Brain (organoid and tissue), 16 donors: ENCODE measurements at places on chromosomes 11 and 22. TPM values are rescaled to one million over a fixed set of nuclear protein-coding genes. Genes with fewer than 3 reads are reported as not detected.

DNA sequence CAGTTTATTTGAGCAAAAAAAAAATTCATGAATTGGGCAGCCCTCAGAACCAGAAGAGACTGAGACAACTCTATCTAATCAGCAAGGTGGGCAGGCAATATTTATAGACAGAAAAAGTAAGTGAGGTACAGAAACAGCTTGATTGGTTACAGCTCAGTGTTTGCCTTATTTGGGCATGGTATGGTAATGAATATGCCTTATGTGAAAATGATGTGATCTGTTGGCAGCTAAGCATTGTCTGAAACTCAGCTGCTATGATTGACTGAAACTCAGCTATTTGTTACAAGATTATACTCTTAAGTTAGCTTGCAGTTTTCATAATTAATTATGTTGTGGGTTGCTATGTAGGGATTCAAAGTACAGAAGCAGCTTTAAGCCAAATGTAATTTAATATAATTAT, 127.6 kb downstream of the CNTN5 start:
- no peak for DNase-seq

DNA sequence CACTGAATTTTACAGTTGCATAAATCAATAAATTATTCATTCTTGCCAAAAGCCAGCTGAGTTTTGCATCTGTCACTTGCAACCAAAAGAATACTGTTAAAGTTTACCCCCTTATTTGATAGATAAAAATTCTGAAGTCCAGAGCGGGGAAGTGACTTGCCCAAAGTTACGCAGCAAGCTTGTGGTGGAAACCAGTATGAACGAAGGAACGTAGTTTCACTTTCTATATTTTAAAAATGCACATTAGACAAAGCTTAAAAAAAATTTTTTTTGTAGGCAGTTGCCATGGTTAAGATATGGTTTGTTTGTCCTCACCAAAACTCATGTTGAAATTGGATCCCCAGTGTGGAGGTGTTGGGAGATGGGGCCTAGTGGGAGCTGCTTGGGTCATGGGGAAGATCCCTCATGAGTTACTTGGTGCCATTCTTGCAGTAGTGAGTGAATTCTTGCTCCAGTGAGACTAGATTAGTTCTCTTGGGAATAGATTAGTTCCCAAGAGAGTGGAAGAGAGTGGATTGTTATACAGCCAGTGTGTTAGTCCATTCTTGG, 46.3 kb upstream of the SEZ6L start:
- DNase-seq = no peak

SWAP70 gene
- 7.6 TPM for polyA plus RNA-seq

- DNase-seq = no peak
Observed at GRCh38 chr11:130609121-130610035, 160.9 kb downstream of the ADAMTS15 start.

- DNase-seq = no peak
Observed at GRCh38 chr22:26534874-26535602, 22.8 kb upstream of the TFIP11 start.

DNA sequence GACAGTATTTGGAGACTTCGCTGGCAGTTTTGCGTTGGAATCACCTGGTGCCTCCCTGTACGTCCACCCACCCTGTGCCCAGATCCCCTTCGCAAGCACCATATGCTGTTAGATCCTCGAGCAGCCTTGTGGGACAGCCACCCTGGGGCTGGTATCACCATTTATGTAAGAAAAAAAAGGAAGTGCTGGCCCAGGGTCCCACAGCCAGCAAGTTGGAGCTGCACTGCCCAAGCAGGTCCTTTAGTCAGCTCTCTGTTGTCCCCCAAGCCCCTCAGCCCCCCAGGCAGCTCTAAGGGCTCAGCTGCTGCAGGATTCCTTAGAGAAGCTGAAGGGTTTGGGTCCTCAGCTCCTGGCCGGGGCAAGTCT, 80.3 kb downstream of the FBLN1 start:
- no peak for DNase-seq

OR52E8 gene
- polyA plus RNA-seq = not detected

GRCh38 chr11:4459500-4459899, 10.4 kb downstream of the OR52K2 start:
- DNase-seq = no peak

DNA sequence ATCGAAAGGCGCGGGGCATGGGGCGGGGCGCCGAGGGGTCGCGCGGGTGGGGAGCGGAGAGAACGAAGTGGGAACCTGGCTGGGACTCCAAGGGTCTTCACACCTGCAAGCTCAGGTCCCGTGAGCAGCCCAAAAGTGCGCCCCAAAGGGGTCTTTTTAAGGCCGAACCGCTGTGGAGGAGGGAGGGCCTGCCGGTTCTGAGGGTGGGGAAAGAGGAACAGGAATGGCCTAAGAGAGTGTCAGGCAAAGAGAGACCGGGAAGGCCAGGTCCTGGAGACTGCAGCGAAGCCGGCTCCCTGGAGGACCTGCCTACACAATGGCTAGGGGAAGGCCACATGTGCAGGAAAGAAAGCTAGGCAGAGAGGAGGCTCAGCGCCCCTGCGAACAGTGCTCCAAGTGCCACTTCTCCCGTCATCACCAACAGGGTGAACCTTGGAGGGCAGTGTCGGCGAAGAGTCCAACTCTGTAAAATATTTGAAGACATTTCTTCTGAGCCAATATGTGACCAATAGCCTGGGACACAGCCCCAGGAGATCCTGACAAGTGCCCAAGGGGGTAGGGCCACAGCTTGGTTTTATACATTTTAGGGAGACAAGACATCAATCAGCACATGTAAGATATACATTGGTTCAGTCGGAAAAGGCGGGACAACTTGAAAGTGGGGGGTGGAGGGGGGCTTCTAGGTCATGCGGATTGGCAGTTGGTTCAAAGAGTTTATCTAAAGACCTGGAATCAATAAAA, 710 bp upstream of the DGCR2 start:
- DNase-seq = no peak

DNA sequence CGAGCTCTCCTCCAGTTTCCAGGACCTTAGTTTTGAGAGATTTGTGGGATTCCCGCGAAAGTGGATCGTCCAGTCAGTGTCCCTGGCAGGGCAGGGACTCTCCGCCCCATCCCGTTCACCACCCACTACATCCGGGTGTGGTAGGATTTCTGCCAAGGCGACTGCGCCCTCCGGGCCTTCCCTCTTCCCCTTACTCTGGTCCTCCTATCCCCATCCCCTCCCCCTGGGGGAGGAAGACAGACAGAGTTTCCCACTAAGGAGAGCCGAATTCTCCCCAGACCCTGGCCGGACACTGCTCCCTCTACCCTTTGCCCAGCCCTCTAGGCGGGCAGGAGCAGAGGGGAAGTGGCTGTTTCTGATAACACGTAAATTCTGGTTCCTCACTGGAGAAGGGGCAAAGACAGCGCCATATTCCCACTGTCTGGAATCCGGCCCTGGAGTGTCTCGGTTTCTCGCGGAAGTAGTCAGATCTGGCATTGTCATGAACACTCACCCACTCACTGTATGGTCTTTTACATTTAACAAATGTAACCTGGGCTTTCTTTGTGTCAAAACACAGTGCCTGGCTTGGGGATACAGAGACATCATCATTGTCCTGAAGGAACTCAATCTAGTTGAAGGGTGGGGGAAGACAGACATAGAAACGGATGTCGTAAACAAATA, 1.1 kb upstream of the NECTIN1 start:
- DNase-seq = no peak

DNA sequence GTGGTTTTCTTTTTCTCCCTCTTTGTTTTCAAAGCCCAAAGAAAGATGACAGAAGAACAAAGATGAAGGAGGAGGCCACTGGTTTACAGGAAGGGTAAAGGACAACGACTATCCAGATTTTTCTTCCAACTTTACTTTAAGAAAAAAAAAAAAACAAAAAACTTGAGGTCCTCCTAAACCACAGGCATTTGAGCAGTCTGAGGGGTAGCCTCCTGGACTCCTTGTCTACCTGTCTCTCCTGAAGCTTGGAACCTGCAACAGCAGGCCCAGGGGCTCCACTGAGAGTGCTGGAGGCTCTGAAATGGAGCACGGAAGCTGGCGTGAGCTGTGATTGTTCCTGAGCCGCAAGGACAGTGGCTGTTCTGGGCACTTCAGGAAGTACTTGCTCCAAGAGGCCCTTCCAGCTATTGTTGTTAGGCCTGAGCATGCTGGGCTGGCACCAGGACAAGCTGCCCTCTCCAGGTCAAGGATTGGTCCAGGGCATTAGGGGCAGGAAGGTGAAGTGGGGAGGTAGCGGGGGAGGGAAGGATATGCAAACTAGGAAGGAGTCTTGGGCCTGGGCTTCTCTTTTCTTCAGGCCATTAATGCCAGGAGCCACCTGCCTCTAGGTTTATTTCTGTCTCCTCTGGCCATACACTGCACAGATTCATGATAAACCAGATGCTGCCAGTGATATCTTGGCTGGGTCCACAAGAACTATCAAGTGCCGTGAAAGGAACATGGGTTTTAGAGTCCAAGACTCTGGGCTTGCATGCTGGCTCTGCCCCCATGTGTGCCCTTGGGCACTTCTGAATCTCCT, 147.3 kb downstream of the CCDC34 start:
- DNase-seq = no peak

- DNase-seq = no peak
Observed at GRCh38 chr22:39183991-39184585, 31.6 kb upstream of the CBX7 start.
